ENCODE measurements at places on chromosomes 11 and 22. TPM values are rescaled to one million over a fixed set of nuclear protein-coding genes. Genes with fewer than 3 reads are reported as not detected.
A peak's percentile ranks its signal among the peaks of the same experiment; 100 is the strongest.

- peak; percentile 78 for DNase-seq
Observed at GRCh38 chr11:118917481-118918127, 8.1 kb downstream of the BCL9L start.

- DNase-seq, result no peak
Observed at GRCh38 chr11:38711110-38711509, 2113.1 kb upstream of the RAG2 start.

DAGLA gene
- total RNA-seq, result 5.5 TPM

HSD17B12 gene
- total RNA-seq, result 67.8 TPM

OR5P2 gene
- total RNA-seq, result not detected

- DNase-seq, result no peak
Observed at GRCh38 chr11:21552911-21553310, 640.0 kb upstream of the ANO5 start.

PNPLA2 gene
- total RNA-seq, result 321 TPM

DNA sequence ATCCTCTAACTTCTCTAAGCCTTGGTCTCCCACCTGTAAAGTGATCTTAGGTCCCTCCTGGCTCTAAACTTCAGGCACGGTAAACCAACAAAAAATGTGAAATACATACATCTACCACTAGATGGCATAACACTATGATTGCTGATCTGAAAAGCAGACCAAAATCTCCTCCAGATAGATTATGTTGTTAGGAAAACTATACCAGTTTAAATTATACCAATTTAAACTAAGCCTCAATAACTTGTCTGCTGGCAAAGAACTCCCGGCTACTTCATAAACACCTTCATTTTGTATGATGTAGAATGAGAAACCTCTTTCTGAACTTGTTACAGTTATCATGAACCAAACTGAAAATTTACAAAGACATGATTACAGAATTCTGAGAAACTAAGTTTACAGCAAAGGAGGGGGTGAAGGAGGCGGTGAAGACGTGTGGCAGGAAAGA, 85.9 kb downstream of the SBF2 start:
- DNase-seq, result no peak

CYP2D6 gene
- not detected for total RNA-seq

GRCh38 chr11:86818462-86819192, 18.3 kb downstream of the PRSS23 start:
- no peak for DNase-seq

TBC1D22A gene
- 15.8 TPM for total RNA-seq

GRCh38 chr11:4808476-4808875, 4.3 kb upstream of the OR52R1 start:
- no peak for DNase-seq

DNA sequence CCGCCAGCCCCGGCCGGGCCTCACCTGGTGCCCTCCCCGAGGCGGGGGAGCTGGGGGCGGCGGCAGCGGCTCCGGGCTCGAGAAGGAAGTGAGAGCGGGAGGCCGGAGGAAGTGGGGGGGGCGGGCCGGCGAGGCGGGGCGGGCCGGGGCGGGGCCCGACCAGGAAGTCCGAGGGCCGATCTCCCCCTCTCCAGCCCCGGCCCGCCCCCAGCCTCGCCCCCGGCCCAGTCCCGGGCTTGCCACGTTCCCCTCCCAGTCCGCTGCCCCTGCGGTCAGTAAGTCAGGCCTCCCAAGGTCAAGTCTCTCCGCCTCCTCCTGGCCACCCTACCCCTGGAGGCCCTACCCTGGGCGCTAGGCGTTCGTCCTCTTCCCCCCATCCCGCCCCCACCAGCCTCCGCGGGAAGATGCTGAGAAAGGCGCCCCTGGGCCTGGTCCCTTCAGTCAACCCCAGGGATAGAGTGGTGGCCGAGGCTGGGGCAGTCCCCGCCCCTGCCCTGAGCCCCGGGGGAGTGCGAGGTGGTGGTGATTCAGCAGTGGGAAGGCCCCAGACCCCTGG, at the start of gene RHOG:
TSS of gene RHOG (minus strand) at position 90 of the 556 bp plus-strand sequence. CDS start 12,821 bp downstream, outside the sequence.
- DNase-seq, result peak; percentile 88

DNA sequence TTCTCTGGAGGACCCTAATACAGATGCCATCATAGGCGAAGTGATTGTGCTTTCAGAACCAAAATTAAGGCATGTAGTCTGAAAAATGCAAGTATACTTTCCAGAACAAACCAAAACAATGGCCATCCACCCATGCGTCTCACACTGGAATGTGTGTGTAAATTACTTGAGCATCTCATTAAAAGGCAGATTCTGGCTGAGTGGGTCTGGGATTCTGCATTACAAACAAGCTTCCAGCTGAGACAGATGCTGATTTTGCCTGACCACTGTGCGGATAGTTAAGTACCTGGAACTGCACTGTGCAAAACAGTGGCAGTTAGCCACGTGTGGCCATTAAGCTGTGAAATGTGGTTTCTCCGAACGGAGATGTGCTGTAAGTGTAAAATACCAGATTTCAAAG, 26.2 kb downstream of the RRP7A start:
- no peak for DNase-seq

DNA sequence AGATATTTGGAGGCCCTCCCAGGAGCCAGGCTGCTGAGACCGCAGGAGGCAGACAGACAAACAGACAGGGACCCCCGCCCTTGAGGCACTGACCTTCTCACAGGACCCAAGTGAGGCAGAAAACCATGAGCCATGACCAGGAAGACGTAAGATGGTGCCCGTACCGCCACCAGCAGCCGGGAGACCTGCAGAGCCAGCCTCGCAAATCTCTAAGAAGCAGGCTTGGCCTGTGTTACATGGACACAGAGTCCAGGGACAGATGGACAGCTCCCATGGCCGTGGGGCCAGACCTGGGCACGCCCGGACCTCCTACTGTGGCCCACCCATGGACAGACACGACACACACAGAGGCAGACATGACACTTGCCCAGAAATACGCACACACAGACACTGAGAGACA, 30.7 kb upstream of the TOLLIP start:
- no peak for DNase-seq

SAA2 gene
- 2.8 TPM for total RNA-seq
